ENCODE measurements at places on chromosomes 5 and 9.

GRCh38 chr5:166581826-166582225, 1709.6 kb upstream of the WWC1 start:
- no peak for DNase-seq

GRCh38 chr5:91690921-91691320, 307.8 kb upstream of the ARRDC3 start:
- no peak for DNase-seq

- DNase-seq, result no peak
Measured at GRCh38 chr9:90802386-90802985, 867 bp downstream of the SYK start.

GRCh38 chr9:116027511-116027910, 126.1 kb upstream of the PAPPA start:
- DNase-seq, result no peak

- DNase-seq, result no peak
Measured at GRCh38 chr5:124596595-124597421, 149.6 kb downstream of the ZNF608 start.

DNA sequence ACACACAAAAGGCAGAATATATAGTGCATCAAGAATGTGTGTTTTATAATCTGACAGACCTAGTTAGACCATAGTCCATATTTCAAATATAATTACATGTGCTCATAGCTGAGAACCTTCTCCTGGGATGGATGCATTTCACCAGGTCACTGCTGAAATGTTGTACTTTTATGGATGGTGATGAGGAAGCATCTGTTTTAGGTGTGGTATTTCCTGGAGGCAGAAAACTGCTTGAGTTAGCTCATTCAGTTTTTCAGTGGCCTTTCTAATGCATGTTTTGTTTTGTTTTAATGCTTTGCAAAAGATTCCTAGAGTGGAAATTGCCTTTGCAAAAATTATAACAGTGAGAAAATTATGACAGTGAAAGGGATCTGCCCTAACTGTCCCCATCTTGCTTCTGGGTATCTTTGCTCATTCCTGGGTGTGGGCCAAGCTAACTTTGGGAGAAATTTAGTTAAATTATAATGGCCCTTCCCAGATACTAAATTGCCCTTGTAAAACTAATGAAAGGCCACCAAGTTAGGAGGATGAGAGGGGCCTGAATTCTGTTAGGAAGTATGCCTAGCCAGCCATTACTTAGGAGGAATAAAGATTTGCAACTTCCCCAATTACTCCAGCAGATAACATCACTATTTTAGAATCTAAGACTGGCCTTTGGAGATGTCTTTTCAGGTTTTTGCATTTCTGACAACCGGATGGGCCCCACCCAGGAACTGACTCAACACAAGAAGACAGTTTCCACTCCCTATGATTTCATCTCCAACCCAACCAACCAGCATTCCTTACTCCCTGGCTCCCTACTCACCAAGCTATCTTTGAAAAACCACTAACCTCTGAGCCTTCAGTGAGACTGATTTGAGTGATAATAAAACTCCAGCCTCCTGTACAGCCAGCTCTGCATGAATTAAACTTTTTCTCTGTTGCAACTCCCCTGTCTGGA, 7.0 kb upstream of the IL12B start:
- peak; percentile 78 for DNase-seq

DNA sequence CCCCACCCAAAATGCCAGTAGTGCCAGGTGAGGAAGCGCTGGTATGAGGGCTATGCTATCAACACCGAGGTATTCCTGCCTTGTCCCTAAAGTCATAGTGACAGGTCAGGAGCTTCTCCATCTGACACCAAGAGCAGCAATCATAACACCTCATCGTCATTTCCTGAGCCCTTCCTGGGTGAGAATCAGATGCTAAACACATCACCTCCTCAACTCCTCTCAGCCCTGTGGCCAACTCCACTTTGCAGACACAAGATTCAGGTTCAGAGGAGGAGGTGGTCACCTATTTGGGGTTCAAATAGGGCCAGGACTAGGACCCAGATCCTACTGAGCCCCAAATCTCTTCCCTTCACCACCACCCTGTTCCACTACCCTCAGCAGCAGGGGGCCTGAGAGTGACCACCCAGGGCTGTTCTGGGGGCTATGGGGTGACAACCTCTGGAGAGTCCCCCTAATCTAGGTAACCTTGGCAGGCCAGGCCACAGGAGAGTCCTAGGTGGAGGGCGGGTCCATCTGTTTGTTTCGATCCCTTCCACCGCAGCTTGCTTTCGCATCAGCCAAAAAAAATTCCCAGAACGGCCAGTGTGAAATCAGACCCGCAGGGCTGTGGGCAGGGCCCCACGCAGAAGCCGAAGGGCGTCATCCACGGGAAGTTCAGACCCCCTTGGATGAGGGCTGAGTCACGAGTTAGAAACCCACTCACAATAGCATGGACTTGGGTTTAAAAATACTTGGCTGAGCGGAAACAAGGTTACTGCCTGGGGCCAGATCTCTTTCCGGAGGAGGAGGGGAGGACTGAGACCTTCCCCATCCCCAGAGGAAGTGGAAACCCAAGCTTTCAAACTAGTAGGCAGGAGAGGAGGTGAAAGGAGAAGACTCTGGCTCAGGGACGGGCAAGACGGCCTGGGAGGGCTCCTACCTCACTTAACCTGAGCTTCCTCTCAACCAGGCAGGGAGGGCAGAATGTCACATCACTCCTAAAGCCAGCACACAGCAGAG, 8.7 kb downstream of the STK10 start:
- DNase-seq, result peak; percentile 82

DNA sequence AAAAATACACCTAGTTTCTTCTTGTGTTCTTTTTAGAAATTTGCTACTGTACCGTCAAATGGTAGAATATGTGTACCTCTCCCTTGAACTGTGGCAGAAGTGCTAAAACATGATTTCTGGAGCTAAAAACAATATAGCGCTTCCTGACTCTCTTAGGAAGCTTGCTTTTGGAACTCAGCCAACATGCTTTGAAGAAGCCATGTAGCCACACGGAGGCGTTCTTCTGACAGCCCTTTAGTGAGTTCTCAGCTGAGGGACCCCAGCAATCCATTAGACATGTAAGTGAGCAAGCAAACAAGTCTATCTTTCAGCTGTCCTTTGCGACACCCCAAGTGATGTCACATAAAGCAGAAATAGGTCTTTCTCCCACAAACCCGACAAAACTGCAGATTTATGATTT, 917.0 kb downstream of the CDH9 start:
- no peak for DNase-seq

DNA sequence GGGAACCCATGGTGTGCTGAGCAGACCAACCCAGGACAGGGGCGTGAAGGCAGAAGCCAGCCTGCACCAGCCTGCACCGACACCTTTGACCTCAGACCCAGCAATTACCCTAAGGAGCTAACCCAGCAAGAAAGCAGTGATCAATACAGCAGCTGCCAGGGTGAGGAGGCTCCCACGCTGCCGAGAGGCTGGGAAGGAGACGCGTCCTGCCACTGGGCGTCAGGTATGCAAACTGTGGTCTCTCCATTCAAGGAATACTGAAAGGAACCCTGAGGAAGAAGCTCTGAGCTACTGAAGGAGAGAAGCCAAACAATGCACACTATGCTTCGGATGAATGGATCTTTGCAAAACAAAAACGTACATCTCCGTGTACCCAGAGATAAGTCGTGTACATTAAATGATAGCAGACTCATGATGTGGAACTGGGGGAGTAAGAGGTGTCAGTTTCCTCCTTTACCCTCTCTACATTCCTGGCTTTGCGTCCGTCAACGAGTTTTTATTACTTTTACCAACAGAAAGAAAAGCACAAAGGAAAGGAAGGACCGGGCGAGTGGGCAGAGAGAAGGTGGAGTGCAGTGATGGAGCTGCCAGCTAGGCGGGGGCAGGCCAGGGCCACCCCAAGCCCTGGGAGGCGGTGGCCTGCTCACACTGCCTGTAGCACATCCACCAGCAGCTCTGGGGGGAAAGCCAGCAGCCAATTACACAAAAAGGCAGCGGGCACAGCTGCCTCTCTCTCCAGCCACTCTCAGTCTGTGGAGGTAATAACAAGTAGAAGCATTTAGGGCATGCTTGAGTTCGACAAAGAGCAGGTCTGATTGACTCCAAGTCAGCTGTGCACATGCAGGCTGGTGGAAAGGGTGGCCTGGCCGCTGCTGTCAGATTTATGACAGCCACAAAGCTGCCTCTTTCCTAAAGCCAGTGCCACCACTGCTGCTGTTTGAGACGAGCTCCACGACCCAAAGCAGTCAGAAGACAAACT, 29.3 kb downstream of the RASGEF1C start:
- no peak for DNase-seq

DNA sequence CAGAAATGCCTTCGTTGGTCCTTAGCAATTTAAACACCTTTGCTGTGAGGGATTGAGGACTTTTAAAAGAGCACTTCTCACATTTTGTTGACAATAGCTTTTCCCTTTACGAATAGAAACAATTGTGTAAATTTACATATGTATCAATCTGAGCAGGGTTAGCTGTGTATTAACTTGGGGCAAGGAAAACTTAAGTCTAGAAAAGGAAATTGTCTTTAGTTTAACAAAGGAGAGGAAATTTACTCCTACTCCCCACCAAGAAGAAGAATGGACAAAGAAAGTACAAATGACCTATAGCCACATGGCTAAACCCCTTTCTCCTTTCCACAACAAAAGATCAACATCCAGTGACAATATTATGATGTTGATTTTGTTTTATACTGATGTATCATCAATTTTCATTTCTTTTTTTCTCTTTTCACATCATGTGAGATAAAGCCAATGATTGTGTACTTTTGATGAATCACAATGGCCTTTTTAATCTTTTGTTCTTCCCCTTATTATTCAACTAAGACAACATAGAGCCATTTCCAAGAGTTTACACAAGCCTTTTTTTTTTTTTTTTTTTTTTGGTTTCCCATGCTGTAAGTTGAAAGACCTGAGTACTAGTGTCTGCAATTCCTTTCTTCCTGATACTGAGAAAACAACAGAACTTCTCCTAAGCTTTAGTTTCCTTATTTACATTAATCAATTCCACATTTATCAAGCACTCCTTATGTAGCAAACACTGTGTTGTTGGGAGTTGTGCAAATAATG, 19.0 kb downstream of the FOXB2 start:
- no peak for DNase-seq

DNA sequence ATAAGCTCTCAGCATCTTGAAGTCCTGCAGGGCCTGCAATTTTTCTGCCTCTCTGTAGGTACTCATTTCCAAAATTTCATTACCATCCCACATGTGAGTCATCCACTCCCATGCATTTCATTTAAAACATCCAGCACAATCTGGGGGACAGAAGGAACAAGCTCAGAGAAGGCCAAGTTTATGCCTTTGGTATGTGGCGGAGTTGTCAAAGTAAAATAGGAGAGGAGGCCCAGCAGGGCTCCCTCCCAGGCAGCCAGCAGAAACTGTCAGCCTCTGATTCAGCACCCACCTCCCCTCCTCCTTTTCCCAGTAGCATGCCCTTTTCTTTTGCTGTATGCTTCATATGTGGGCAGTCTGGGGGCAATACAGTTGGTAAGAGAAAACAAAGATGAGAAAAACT, 126.4 kb upstream of the ZNF366 start:
- no peak for DNase-seq

DNA sequence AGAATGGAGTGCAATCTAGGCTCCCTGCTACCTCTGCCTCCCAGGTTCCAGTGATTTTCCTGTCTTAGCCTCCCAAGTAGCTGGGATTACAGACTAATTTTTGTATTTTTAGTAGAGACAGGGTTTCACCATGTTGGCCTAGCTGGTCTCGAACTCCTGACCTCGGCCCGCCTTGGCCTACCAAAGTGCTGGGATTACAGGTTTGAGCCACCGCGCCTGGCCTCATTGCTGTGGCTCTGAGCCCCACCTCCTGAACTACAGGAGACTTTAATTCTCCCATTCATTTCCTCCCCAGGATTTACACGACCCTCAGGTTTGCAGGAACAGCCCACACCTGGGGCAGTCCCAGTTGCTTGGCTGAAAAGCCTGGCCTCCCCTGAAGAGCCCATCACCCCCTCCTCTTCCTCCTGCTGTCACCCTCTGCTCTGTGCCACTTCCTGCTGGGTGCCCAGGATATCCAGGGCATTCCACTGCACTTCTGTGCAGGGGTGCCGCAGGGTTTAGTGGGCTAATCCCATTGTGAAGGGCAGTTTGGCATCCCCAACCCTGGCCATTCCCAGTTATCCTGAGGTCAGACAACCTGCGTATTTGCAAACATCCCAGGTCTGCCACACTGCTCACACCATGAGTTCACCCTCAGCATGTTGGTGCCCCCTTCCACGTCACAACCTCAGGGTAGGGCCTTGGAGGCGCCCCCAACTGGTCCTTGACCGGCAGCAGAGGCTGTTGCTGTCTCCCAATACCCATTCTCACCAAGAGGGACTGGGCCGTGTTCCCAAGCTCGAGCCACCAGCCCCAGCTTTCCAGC, 265.0 kb upstream of the IRX4 start:
- no peak for DNase-seq
